Left cardiac atrium (tissue), 4 donors: ENCODE measurements at places on chromosomes 13 and 19.
A peak's percentile ranks its signal among the peaks of the same experiment; 100 is the strongest.

DNA sequence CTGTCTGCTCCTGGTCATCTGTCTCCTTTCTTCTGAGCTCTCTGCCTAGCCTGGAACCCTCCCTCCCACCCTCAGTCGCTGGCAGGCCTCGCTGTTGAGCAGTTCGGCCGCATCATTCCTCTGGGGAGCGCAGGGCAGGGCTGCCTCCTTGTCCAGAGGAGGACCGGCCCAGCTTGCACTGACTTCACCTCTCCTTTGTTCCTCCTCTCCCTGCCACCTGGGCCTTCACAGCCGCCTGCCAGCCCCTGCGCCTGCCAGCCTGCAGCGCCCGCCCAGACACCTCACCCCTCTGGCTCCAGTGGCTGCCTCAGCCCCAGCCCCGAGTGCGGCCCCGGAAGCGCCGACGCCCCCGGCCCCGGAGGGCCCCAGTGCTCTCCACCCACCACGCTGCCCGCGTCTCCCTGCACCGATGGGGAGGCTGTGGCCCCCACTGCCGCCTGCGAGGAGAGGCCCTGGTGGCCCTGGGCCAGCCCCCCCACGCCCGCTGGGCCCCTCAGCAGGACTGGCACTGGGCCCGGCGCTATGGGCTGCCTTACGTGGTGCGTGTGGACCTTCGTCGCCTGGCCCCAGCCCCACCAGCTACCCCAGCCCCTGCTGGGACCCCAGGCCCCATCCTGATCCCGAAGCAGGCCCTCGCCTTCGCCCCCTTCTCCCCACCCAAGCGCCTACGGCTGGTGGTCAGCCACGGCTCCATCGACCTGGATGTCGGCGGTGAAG is 7.2 kb downstream of the KMT5C start:
- no peak for DNase-seq

GRCh38 chr13:47421525-47421924 is 524.7 kb upstream of the HTR2A start:
- DNase-seq, result no peak

GRCh38 chr19:34118879-34119748 is 53.2 kb upstream of the LSM14A start:
- DNase-seq, result no peak

DNA sequence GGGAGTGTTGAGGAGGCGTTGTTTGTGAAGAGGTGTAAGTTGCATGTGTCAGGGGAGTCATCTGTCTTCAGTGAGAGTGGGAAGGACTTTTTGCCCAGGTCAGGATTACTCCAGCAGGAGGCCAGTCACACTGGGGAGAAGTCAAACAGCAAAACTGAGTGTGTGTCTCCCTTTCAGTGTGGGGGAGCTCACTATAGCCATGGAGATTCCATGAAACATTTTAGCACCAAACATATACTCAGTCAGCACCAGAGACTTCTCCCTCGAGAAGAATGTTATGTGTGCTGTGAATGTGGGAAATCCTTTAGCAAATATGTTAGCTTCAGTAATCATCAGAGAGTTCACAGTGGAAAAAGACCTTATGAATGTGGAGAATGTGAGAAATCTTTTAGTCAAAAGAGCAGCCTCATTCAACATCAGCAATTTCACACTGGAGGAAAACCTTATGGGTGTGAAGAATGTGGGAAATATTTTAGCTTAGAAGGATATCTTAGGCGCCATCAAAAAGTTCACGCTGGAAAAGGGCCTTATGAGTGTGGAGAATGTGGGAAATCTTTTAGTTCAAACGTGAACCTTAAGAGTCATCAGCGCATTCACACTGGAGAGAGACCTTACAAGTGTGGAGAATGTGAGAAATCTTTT is 8.4 kb upstream of the ZNF587 start:
- DNase-seq, result no peak

DNA sequence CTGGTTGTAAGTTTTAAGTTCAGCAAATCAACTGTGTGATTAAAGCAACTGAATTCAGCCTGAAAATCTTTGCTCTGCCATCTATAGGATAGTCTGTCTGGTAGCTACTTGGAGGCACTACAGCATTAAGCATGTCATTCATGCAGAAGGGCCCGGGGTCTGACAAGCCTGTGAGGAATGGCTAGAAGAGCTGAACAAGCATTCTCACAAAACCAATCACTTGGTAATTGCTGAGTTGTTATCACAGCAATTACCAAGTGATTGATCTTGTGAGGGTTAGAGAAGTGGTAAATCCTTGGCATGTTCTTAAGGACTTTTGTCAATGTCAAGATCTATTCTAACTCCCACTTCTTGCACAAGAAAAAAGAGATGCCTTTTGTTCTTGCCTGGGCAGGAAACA is 356.1 kb downstream of the FGF14 start:
- DNase-seq, result no peak

DNA sequence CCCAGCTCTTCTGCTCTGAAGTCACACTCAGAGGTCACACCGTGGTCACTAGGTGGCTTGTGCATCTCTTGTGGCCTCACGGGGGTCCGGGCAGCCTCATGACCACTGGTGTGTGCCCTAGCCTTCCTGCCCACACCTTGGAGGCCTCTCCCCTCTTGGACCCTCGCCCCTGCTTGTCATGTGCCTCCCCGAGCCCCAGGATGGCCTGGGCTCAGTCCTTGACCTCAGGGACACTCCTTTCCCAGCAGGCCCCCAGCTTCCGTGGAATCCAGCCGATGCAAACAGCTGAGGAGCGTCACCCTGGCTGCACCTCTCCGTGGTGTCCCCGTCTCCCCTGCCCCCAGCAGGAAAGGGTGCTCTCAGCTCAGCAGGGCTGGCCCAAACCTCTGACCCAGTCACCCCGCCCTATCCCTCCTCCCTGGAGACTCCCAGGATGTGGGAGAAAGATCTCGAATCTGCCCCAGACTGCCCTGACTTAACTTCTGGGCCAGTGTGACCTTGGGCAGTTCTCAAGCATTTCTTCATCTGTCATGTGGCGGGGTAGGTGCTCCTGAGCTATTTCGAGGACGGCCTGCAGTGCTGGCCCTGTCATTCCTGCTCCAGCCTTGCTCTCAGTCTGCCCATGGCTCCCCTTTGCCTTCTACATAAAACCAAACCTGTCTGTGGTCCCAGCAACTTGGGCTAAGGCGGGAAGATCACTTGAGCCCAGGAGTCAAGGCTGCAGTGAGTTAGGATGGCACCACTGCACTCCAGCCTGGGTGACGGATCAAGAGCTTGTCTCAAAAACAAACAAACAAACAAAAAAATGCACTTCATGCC is 4.6 kb upstream of the SLC25A42 start:
- no peak for DNase-seq

GRCh38 chr13:106090001-106090400 is 445.5 kb downstream of the EFNB2 start:
- DNase-seq, result no peak

GRCh38 chr13:113441661-113442060 is 11.6 kb downstream of the ADPRHL1 start:
- DNase-seq, result no peak

DNA sequence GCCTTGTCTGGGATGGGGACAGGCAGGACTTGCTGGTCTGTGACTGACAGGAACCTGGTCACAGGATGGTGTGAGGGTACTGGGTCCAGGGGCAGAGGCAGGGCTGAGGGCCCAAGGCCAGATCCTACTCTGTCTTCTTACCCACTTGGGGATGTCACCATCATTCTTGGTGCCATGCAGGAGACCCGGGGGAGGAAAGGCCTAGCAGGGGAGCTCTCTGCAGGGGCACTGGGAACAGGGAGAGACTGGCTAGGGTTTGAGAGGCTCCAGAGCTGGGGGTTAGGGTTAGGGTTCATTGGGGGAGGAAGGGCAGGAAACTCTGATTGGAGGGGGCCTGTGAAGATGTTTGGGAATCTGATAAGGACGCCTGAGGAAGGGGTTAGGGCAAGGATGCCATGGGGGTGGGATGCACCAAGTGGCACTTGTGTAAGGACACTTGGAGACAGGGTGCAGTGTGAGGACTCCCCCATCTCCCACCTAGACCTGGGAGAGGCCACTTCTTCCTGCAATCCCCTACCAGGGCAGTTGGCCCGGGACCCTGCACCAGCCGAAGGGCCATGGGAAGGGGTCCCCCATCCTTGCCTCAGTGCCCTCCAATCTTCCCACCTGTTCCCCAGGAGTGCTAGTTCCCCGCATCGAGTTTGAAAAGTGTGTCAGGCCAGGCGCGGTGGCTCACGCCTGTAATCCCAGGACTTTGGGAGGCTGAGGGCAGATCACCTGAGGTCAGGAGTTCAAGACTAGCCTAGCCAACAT is 6.9 kb downstream of the PRR36 start:
- DNase-seq, result no peak

GRCh38 chr13:98839856-98840769 is 87.6 kb upstream of the SLC15A1 start:
- peak; percentile 65 for DNase-seq

DNA sequence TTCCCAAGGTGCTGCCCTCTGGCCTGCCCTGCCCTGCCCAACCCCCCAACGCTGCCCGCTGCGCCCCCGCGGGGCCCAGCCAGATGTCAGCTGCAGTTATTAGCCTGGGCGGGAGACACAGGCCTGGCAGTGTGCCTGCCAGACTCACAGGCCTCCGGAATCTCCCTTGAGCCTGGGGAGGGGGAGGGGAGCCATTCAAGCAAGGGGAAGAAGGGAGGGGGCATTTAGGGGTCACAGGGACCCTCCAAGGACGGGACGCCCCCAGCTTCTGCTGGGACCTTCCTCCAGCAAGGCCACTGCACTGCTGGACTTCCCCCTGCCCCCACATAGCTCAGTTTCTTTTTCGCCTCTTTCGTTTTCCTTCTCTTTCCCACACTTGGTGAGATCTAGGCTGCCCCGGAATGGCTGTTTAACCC is 2.6 kb upstream of the JUNB start:
- DNase-seq, result peak; percentile 92

DNA sequence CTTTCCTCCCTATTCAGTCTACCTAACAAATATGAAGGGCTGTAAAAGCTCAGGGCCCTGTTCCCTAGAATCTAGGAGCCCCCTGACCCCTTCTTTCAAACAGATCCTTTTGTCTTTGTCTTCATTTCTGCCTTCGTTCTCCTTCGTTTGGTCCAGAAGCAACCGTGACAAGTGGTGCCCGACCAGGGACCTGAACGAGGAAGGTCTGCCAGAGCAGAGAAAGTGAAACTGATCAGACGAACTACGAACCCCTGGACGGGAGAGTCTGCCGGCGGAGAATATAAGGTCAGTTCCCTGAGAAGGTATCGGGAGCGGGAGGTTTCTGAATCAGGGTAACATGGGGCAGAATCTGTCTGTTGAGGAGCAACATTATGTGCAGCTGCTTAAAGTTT is 751 bp downstream of the ERVK3-1 start:
- no peak for DNase-seq

DNA sequence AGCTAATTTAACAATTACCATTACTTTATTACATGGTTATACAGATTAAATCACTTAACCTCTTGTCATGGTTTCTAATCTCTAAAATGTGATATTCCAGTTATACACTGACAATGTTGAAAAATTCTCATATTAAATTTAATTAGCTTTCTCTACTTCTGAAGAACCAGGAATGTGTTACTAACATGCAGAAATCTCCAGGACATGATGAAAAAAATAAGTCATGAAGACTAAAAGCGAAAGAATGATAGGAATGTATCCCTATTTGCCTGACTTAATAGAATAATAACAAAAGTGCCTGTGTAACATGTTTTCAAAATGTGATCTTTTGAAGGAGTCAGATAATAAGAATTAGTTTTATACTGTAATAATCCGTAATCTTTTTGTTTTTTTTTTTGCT is 2823.7 kb upstream of the PCDH20 start:
- DNase-seq, result no peak

GRCh38 chr13:80055847-80056246 is 285.1 kb downstream of the SPRY2 start:
- DNase-seq, result no peak

- no peak for DNase-seq
These were observed 17.5 kb downstream of the CEACAM3 start for GRCh38 chr19:41813911-41814310.
